Kidney glomerular epithelial cell (primary cell): ENCODE measurements at places on chromosomes 4 and X.

DNA sequence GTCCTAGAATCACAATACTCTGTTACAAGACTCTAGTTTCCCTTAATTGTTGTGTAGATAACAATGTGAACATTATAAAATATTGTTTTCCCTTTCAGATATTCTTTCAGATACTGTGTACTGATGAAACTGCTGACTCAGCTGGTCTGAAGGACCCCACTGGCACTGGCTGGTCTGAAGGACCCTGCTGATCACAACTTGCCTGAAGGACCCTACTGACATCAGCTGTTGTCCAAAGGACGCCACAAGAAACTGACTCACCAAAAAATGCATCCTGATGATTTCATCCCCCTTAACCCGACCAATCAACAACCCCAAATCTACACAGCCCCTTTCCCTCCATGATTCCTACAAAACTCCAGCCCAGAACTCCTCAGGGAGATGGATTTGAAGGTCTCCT, 258.8 kb upstream of the GNPDA2 start:
- DNase-seq: no peak

GRCh38 chrX:70172221-70172620, 5.1 kb upstream of the DGAT2L6 start:
- no peak for DNase-seq

DNA sequence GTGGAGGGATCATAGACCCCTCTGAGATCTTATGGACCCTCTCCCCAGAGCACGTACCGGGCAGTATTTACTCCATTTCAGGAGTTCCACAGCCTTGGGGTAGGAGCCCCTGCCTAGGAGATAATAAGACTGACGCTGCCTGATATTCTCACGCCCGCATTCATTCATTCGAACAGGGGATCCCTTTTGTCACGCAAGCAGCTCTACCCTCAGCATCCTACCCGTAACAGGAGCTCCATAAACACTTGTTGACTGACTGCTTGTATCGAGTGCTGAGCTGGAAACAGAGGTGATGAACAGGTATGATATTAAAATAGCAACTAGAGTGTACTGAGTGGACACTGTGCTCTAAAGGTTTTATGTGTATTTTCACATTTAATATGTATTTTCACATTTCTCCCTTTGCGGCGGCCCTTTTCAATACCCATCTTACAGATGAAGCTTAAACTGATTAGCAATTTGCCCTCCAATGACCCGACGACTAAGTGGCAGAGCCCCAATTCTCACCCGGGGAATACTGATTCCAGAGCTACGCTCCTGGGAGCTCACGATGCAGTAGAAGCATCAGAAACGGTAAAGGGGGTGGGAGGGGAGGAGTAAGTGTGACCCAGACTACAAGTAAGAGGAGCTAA, 888 bp downstream of the RAB28 start:
- peak; percentile 4 for DNase-seq

DNA sequence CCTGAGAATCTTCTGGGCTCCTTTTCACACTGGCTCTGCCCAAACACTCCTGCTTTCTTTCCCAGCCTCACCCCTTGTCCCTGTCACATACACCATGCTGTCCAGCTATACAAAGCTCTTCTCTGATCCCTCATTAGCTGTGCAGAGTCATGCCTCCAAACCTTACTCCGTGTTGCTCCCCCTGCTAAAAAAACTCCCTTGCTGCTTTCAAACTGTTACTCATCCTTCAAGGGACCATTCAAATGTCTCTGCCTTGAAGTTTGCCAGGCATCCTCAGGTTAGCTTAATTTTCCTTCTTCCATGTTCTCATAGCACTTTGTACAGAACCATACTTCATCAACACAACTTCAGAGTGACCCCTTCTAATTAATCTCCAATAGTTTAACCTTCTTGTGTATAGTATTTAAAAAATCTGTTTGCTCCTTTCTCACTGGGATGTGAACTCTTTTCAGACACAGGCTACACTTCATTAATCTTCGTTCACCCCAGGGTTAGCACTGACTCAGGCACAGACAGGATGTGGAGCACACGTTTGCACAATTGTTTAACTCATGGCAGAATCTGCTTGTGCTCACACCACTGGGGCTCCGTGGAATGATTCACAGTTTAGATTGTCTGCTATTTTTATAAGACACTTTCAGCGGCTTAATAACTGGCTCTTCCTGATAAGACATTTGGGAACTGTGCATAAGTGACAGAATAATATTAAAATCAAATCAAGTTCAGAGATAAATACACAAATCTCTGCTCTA, 21.4 kb upstream of the SEL1L3 start:
- DNase-seq: peak; percentile 85

GRCh38 chr4:10590896-10591295, 93.7 kb downstream of the CLNK start:
- no peak for DNase-seq

DNA sequence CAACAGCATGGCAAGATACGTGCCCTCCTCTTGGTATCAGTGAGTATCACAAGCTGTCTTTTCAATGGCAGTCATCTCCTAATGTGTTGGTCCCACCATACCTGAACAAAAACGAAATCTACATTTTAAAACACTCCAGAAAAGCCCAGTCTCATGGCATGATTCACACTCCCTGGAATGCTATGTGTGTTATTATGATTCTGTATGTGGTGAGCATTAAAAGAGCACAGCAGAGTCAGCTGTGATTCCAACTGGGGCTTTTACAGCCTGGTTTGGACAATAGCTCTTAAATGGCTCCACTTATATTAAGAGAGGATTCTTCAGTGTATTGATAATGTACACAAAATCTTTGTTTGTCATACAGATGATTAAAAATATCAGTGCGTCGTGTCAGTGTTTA, 274.1 kb upstream of the GK2 start:
- no peak for DNase-seq

GRCh38 chr4:122150931-122151330, 1.2 kb upstream of the BLTP1 start:
- no peak for DNase-seq
